Stimulated activated memory B cell treated with anti-CD40 and anti-IgM and Interleukin-4, amounts not matched to agents 10 μg/mL and 1 μg/mL and 100 μg/mL, for 72 hours (primary cell): ENCODE measurements at places on chromosomes 7 and 10.

DNA sequence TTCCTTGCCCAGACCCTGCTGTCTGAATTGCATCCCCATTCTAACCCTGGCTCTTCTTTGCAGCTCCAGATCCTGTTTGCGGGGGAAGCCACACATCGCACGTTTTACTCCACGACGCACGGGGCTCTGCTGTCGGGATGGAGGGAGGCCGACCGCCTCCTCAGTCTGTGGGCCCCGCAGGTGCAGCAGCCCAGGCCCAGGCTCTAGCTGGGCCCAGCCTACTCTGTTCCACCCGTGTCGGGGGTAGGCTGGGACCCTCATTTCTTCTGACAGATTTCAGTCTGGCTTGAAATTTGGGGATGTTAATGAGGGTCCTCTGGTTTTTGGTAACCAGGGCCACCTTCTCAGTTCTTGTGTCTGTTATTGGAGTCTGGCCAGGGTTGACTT lies 2.7 kb upstream of the MTG1 start:
- no peak for ATAC-seq

DNA sequence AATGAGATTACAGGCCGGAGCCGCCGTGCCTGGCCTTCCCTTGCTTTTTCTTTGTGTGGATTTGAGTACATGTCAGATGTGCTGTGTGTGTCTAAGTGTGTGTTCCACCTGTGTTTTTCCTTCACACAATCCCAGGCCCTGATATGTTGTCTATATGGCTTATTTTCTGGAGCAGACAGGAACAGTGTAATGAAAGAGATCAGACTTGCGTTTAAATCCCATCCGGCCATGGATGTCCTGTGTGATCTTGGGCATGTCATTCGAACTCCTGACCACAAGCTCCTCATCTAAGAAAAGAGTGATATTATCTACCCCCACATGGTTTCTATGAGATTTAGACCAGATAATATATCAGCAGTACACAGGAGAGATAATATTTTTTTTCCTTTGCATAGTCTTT lies 37.2 kb downstream of the APBB1IP start:
- ATAC-seq, result no peak

- no peak for ATAC-seq
Observed at GRCh38 chr7:6375348-6376101, 72.2 kb downstream of the DAGLB start.

DNA sequence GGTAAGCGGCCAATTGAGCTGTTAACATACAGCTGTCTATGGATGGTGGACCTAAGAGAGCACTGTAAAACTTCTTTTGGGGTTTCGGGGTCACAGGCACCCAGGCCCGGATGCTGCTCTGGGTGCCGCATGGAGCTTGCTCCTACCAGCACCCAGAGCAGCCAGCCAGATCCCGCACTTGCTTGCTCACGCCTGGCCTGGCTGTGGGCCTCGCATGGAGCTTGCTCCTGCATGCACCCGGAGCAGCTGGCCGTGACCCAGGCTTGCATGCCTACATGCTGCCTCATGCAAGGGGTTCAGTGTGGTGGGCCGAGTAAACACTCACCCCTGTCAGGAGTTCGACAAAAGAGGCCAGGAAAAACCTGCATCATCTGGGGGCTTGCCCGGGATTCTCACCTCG lies 896.9 kb downstream of the SORCS1 start:
- peak; percentile 27 for ATAC-seq

GRCh38 chr7:113710310-113711096 lies 208.3 kb downstream of the PPP1R3A start:
- ATAC-seq, result peak; percentile 61

DNA sequence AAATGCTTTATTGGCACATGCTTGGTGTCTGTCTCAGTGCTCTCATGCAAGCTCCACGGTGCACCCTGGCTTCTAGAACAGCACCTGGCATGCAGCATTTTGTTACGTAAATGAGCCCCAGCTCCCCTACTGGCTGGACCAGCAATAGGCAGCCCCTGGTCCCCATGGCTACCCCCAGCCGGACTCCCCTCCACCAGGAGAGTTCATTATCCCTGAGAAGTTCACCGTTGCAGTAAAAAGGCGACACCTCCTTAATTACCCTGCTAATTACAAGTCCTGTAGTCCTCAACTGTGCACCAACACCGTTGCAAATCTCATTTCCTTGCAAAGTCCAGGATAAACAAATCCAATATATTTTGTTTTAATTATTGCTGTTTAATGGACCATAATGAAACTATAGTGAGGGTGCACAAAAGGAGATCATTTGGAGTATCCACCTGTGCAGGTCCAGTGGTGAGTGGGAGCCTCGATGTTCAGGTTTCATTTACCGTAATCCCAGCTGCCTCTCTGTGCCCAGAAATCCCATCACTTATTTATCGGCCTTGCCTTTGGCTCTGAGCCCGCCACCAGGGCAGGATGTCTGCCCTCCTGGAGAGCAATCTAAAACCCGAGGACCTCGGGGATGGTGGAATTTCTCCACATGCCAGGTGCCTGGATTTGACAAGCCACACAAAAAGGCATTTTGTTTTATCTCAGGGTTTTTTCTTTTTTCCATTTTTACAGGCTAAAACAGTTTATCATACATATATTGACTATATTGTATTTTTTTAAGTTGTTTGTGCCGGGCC lies 12.8 kb upstream of the DRGX start:
- ATAC-seq, result no peak

GRCh38 chr7:33971106-33971505 lies 65.8 kb downstream of the BMPER start:
- ATAC-seq, result no peak

- ATAC-seq, result no peak
Observed at GRCh38 chr10:21519941-21520436, 5.5 kb downstream of the SKIDA1 start.
